ENCODE measurements at places on chromosomes 5 and 9. TPM values are rescaled to one million over a fixed set of nuclear protein-coding genes. Genes with fewer than 3 reads are reported as not detected.

CENPH gene
- 35.5 TPM for total RNA-seq

VAV2 gene
- total RNA-seq, result 39.3 TPM

TTC23L gene
- not detected for total RNA-seq

LCN15 gene
- total RNA-seq, result not detected

Measured in A549 treated with RU486 at 1 μM for 4 hours (cell line).